ENCODE measurements at places on chromosomes 2 and 18.

GRCh38 chr2:189347540-189347939 is 93.7 kb upstream of the WDR75 start:
- no peak for DNase-seq

- no peak for DNase-seq
These were observed 41.4 kb downstream of the NEMP2 start for GRCh38 chr2:190493095-190493494.

DNA sequence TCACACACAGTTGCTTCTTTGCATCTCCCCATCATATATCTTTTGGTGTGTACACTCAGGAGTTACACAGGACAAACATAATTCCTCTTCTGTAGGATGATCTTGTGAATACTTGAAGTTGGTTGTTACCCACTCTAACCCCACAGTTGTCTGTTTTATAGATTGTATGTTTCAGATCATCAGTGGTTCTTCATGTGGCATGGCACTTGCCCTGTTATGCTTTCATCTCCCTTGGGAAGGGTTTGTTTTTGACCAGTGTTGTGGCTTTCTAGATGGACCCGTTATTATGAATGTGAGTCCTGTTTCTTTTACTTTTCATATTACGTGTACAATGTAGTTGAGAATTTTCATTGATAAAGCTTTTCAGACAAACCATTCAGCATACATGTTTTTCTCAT is 82.0 kb downstream of the ZNF407 start:
- DNase-seq, result no peak

DNA sequence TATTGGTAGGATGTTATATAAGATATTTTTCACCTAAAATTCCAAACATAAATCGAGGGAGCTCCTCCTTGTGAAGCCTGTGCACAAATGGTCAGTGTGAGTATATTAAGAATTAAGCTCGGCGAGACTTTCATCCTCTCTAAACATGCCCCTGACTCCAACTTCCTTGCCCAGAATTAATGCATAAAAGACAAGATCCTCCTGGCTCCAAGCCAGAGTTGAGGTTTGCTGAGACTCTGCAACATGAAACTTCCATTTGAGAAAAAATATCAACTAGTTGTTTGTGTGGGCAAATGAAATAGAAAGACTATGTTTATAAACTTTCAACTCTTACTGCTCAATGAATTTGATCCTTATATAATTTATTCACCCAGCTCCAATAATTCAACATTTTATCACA is 68.1 kb downstream of the CCDC178 start:
- DNase-seq, result no peak

DNA sequence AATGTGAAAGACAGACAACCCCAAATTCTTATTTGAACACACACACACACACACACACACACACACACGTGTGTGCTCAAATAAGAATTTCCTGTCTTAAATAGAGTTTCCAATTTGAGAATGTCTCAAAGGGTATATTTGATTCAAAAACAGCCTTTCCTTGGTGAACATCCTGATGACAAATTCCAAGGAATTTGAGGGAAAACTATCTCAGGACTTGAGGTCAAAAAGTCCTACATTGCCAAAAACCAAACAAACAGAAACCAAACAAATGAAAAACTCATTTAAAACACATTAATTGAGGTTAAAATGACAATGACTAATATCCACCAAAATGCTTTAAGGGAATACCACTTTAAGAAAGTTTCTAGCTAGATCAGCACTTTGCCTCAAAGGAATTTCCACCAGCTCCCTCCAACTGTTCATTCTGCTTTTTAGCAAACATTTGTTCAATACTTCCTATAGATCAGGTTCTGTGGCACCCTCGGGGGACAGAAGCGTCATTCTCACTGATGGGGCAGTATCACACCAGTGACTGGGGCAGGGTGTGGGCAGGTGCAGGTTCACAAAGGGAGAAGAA is 232.1 kb upstream of the TRIB2 start:
- DNase-seq, result no peak

- DNase-seq, result no peak
These were observed 1.4 kb downstream of the NPAS2 start for GRCh38 chr2:100821255-100821910.

- no peak for DNase-seq
These were observed 30.3 kb downstream of the ASAP2 start for GRCh38 chr2:9236867-9237266.

DNA sequence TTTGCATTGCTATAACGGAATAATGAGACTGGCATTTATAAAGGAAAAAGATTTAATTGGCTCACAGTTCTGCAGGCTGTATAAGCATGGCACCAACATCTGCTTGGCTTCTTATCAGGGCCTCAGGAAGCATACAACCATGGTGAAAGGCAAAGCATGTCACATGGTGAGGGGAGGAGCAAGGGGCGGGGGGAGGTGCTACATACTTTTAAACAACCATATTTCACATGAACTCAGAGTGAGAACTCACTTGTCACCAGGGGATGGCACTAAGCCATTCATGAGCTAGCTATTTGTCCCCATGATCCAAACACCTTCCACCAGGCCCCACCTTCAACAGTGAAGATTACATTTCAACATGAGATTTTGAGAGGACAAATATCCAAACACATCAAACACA is 188.7 kb downstream of the MBD5 start:
- DNase-seq, result no peak

- DNase-seq, result no peak
These were observed 16.2 kb upstream of the RHOB start for GRCh38 chr2:20430461-20431300.

DNA sequence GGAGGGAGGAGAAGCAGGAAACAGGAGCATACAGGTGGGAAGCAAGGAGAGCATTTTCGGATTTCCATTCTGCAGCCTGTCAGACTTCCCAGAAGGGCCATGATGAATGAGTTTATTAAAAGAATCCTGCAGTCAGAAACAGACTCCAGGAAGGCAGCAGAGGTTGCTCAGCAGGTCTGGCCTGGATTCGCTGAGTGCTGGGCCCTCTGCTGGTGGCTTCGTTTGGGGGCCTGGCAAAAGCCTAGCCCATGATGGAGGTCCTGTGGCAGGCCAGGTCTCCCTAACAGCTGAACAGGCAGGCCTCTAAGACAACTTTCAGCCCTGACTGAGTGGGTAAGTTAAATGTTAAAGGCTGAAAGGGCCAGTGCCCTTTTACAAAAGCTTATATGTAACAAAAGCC is 108.2 kb upstream of the CAPN13 start:
- no peak for DNase-seq

DNA sequence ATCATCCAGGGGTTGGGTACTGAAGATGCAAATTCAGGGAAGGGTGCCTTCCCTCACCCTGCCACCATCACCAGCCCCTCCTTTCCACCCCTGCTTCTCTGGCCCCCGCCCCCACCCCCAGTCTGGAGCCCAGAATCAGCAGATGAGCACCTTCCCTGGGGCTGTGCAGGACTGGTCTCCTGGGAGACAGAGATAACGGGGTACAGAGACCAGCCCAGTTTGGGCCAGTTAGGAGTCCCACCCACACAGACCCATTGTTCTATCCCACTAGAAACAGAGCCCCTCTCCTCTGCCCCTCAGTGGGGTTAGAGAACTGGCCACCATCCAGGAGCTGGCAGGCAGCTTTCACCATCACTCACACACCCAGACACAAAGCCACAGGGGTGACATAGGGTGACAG is 4.5 kb upstream of the CRYBA2 start:
- no peak for DNase-seq

GRCh38 chr18:74353169-74353775 is 37.6 kb downstream of the C18orf63 start:
- peak; percentile 49 for DNase-seq
